ENCODE measurements at places on chromosomes 11 and 22.

DNA sequence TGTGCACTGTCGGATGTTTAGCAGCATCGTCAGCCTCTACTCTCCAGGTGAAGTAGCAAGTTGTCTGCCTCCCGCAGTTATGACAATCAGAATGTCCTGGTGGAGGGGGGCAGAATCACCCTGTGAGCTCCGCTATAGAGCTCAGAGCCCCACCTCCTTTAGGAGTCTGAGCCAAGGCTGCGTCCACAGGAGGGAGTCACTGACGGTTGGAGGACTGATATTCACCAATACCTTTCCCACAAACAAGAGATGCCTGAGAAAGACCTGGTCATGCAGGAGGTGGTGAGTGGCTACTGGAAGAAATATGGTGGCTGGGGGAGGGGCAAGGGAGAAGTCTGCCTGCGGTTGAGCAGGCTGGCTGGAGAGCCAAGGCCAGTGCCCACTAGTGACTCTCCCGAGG lies 41.7 kb upstream of the ADA2 start:
- no peak for DNase-seq

- no peak for DNase-seq
Measured at GRCh38 chr11:118530180-118530682, 761 bp upstream of the TMEM25 start.

DNA sequence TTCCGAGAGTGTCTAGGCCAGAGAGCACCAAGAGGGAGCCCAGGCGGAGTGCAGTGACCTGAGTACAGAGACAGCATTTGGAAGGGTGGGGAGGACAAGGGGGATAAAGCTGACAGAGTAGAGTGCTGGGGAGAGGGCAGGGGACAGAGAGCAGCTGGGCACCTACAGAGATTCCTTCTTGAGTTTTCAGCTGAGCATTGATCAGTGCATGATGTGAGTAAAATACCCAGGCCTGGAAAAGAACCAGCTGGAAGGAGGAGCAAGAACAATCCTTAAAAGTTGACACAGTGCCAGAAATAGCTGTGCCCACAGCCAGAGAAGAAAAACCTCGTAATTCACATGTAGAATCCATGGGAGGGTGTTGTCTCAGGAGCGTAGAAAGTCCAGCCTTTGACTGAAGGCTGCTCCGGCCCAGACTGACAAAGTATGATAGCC lies 33.9 kb upstream of the PANX2 start:
- DNase-seq = no peak

GRCh38 chr11:132742929-132743328 lies 789.4 kb downstream of the OPCML start:
- no peak for DNase-seq

DNA sequence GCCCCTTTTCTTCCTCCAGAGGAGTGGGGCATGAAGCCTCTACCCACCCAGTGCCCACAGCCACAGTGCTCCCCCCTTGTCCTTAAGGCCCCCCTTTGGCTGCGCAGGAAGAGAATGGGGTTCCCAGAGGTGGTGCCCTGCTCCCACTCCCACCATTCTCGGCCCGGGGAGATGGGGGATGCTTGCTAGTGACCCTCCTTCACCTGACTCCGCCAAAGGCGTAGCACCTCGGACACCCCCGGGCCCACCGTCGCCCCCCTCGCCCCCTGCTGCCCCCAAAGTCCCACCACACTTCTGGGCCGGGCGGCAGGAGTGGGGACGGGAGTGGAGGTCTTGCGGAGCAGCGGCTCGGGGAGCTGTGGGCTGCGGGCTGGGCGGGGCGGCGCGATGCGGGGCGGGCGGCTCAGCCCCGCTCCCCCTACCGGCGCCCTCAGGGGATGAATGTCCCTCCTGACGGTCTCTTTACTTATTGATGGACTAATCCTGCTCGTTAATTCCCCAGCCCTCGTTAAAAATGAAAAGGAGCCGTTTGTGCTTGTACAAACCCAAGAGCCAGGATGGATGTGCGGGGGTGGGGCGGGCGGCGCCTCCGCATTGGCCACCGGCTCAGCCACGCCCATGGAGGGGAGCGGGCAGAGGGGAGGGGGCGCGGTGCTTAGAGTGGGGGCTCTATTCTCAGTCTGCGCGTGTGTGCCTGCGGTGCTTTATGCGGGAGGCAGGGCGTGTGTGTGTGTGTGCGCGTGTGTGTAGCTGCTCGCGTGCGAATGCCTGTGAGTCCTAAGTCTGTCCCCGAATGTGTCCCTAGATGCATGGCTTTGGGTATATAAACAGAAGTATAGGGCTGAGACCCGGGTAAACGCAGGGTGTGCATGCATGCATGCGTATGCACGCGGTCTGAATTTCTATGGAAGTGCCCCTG lies 25.6 kb downstream of the SYT7 start:
- DNase-seq = no peak

- peak; percentile 42 for DNase-seq
Measured at GRCh38 chr22:42553475-42554361, at the start of gene SERHL2. TSS of gene SERHL2 (plus strand) at chr22:42553956. CDS start at chr22:42554021, 65 bp downstream.

DNA sequence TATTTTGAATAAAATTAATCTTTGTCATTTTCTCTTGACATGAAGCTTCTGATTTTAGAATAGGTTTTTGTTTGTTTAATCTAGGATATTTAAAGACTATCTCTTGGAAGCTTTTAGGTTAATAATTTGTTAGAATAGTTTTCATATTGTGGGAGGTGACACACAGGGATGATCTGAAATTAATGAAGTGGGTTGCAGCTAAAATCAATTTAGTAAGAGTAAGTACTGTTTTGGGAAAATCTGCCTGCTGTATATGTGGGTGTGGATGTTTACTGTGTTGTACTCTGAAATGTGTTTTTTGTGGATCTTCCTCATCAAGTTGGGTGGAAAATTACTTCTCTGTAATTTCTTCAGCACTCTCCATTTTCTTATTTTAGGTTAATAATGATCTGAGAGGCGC lies 67.3 kb downstream of the BID start:
- DNase-seq = no peak

- DNase-seq = no peak
Measured at GRCh38 chr22:20721409-20722218, 52.3 kb upstream of the SERPIND1 start.

DNA sequence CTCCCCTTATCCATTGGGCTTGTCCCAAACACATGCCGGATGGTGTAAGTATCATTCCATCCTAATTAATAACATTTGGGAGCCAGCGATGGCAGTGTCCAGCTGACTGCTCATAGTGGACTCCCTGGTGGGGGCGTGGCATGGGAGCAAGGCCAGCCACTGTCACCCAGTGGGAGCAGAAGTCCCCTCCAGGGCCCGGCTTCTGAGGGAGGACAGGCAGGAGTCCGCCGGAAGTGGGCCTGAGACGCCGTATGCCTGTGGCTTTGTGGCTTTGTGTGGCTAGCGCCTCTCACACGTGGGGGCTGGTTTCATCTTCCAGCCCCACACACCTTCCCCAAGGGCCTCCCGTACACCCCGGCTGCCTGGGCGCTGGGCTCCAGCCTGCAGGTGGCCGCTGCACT lies 124.5 kb downstream of the KCNQ1 start:
- no peak for DNase-seq

DNA sequence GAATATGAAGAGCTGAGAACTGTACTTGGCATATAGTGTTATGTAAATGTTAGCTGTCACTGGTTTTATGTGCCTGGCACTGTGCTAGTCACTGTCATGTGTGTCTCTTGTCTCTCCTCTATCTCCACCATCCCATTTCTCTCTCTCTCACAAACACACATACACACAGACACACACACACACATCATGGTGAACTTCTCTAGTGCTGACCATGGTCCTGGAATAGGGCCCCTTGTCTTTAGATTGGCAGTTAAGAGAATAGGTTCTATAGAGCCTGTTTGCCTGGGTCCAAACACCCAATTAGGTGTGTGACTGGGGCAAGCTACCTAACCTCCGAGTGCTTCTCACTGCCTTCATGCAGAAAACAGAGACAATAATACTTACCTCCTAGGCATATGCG lies 109.7 kb upstream of the NARS2 start:
- no peak for DNase-seq

- no peak for DNase-seq
Measured at GRCh38 chr22:35335936-35336781, 36.5 kb downstream of the TOM1 start.

DNA sequence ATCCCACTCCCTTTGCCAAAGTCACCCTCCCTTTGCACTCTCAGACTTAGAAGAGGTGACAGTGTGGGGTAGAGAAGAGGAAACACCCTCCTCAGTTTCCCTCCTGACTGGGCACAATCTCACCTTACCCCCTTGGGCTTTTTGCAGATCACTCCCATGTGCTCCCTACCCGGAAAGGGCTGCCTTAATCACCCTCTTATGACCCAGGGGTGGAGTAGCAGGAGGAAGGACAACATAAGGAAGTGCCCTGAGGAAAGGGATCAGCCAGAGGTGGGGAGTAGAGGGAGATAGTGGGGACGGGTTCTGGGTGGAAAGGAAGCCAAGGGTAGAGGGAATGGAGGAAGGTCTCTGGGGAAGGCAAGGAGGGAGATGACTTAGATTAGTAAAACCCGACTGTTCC lies 52.0 kb downstream of the NRXN2 start:
- no peak for DNase-seq

DNA sequence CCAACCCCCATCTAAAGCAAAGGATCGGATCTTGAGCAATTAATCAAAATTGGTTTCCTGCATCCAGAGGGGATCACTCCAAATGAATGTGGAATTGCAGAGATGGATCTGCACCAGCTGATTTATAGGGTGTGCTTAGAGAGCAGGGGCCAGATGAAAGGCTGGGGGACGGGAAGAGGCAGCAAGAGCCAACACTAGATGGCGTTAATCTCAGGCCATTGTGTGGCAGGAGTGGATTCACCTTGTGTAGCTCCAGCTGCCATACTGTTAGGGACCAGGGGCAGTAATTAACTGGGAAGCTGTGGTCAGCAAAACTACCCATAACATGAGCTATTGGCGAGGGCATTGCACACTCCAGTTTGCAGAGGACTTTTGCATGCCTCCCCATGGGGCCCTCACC lies 35.6 kb downstream of the SERPINH1 start:
- DNase-seq = no peak

GRCh38 chr22:47929073-47929472 lies 1166.6 kb downstream of the TBC1D22A start:
- no peak for DNase-seq

DNA sequence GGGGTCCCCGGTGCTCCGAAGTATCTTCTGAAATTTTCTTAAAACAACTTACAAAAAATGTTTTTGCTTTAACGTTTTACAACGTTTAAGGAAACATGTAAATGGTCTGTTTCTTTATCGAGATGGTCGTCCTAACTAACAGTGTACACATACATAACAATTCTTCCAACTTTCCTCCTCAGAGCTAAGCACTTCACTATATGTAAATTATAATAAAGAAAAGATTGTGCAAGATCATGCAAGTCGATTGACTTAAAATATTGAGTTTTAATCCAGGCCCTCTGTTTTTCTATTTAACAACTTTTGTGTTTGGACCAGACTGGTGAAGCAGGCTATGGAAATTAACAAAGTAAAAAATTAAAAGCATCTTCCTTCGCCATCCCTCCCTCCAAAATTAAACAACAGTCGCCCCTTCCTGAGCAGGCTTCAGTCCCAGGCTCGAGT lies 4.9 kb downstream of the ALX4 start:
- no peak for DNase-seq

DNA sequence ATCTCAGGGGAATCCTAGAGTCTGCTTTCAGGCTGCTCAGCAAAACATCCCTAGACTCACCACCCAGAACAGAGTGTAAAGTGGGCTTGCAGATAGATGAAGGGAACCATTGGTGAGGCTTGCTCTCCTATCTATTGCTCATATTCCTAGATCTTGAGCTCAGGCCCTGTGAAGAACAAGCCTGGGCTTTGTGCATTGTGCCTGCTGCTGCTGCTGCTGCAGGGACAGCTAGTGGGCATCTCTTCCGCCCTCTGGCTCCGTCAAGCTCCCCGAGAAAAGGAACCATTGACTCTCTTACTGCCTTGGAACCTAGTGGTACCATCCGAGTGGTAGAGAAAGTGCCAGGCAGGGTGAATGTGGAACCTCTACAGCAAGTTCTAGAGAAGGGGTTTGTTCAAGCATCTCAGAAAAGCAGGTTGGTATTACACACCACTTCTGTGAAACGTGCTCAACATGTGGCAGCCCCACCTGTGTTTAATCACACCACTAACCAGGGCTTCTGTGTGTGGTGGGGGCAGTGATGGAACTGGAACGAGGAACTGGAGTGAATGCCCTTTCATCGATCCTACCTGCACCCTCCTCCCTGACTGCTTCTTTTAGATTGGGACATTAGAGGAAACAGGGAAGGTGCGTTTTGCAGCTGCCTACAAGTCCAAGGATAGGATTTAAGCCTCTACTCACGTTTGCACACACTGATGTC lies 4.4 kb downstream of the BACE1-AS start:
- DNase-seq = no peak
